Hematopoietic multipotent progenitor cell treated with erythropoietin and hydrocortisone succinate and interleukin-3 and kit ligand, for 8 days (in vitro differentiated cells): ENCODE measurements at places on chromosomes 12 and 14.
A peak's percentile ranks its signal among the peaks of the same experiment; 100 is the strongest.

GRCh38 chr12:26705851-26706250 is 127.1 kb downstream of the ITPR2 start:
- peak; percentile 15 for DNase-seq

GRCh38 chr14:54348923-54349620 is 47.7 kb upstream of the CDKN3 start:
- DNase-seq, result no peak

- DNase-seq, result no peak
These were observed 12.9 kb downstream of the VASH1 start for GRCh38 chr14:76773956-76774820.

- no peak for DNase-seq
These were observed 3.9 kb downstream of the STYX start for GRCh38 chr14:52733824-52734223.

- no peak for DNase-seq
These were observed 1345.6 kb downstream of the FSCB start for GRCh38 chr14:43161477-43161876.

- DNase-seq, result no peak
These were observed 16.7 kb downstream of the PPP1R13B start for GRCh38 chr14:103830511-103831270.

DNA sequence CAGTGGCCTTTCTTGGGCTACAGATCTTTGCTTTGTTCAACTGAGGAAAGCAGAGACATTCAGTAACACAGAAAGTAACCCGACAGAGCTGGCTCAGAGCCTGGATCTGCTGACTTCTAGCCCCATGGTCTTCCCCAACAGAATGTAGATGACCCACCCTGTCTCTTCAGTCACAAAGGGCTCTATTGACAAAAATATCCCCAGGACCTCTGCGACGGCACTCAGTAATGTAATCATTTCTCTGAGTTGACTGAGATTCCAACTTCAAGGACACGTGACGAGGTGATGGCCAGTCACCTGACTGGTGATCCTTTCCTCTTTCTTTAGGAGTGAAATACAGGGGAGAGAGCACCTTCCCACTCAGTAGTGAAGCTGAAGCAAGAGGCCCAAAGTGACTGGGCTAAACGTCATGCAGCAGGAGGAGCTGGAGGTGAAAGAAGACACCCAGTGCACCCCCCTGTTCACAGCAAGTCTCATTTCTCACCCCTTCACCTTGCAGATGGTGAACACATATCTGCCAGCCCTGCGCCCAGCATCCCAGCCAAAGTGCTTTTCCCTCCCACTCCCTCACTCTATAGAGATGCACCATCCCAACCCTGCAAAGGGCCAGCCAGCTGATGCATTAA is 179.2 kb upstream of the EGLN3 start:
- DNase-seq, result no peak

DNA sequence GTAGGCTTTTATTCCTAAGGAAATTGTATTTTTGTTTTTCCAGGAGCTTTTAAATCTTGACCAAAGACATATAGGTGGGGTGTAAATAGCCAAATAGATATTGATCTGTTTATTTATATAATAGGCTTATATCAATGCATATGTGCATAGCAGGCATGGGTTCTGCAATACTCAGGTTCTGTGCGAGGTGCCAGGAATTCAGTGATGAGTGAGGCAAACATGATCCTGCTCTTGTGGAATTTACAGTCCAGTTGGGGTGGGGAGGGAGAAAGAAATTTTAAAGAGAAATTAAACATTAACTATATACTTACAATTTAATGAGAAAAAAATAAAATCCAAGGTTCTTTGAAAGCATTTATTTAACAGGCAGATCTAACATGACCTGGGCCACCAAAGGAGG is 160.3 kb upstream of the HIF1A start:
- no peak for DNase-seq

GRCh38 chr14:90294872-90295271 is 36.9 kb downstream of the NRDE2 start:
- no peak for DNase-seq

GRCh38 chr14:25103271-25103670 is 53.3 kb upstream of the STXBP6 start:
- DNase-seq, result no peak

DNA sequence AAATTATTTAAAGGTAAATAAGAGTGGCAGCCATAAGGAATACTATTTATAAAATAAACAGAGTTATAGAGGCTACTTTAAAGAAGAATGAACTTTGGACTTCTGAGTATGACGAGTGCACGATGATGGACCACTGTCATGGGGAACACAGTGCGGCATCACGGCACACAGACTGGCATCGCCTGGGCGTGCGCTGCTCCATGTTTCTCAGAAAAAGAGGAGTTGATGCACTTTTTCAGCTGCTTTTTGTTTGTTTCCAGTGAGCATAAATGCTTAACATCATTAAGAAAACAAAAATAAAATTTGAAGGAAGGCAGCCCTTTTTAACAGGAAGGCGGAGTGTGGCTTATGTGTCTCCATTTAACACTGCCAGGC is 23.3 kb upstream of the EAPP start:
- DNase-seq, result no peak

- DNase-seq, result peak; percentile 36
These were observed 4.2 kb upstream of the BAZ2A start for GRCh38 chr12:56634242-56634836.

DNA sequence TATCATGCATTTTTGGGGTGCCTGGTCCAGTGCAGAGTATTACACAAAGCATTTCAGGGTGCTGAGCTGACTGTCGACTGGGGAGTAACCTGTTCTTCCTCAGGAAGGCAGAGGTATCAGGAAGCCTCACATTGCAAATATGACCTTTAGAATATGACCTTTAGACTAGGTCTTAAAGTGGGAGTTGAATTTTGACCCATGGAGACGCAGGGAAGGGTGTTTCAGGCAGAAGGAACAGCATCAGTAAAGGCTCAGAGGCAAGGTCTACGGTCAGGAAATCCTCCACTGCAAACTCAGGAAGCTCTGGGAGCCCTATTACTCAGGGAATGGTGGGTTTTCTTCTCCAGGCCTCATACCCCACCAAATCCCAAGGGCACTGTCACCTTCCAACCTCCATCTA is 11.3 kb downstream of the HNF1A start:
- DNase-seq, result no peak

GRCh38 chr14:51750542-51750941 is 98.8 kb downstream of the FRMD6 start:
- no peak for DNase-seq
